IMR-90 (cell line): ENCODE measurements at places on chromosomes 13 and 19. TPM values are rescaled to one million over a fixed set of nuclear protein-coding genes. Genes with fewer than 3 reads are reported as not detected.

ZNF772 gene
- total RNA-seq, result 25.6 and 33.0 TPM in 2 replicates

ATP1A3 gene
- under 0.01 TPM in 2 replicates for total RNA-seq

CEACAM8 gene
- not detected in 2 replicates for total RNA-seq

RNF113B gene
- not detected in 2 replicates for total RNA-seq

ZNF382 gene
- 1.9 and 4.5 TPM in 2 replicates for total RNA-seq

ZNF724 gene
- 18.3 and 20.1 TPM in 2 replicates for total RNA-seq

- no peaks in the 10 kb centered on the region for H3K27me3 ChIP-seq
- DNase-seq, result no peak
- H3K36me3 ChIP-seq, result no peaks in the 10 kb centered on the region
- H3K4me1 ChIP-seq, result no peaks in the 10 kb centered on the region
These were observed 12.7 kb upstream of the TNFSF14 start for GRCh38 chr19:6682607-6683128.

DNA sequence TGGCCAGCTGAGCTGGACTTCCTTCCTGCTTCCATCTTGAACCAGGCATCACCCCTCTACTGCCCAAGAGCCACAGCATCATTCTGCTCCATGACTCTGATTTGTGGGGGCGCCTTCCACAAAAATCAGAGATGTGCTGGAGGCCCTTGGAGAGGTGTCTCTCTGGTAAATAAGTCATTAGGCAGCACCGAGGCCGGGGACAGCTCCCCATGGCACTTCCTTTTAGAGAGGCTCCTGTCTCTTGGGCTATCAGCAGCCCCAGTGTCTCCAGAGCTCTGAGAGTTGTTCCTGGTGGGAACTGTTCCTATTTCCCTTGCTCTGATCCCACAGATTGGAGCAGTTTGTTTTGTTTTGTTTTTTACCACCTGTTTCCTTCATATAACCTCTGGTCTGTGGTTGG lies 19.9 kb downstream of the NWD1 start:
- H3K4me3 ChIP-seq, result no peak overlapping the region
- no peak overlapping the region for H3K27ac ChIP-seq
- no peaks in the 10 kb centered on the region for H3K36me3 ChIP-seq

DNA sequence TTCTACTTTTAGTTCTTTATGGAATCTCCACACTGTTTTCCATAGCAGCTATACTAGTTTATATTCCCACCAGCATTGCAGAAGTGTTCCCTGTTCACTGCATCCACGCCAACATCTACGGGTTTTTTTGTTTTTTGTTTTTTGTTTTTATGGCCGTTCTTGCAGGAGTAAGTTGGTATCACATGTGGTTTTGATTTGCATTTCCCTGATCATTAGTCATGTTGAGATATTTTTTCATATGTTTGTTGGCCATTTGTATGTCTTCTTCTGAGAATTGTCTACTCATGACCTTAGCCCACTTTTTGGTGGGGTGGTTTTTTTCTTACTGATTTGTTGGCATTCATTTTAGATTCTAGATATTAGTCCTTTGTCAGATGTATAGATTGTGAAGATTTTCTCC lies 89.7 kb downstream of the FRY start:
- no peak overlapping the region for H3K4me3 ChIP-seq
- no peaks in the 10 kb centered on the region for H3K27me3 ChIP-seq
- peaks cover 3% of the 10 kb centered on the region; the same call in 1 of the 2 replicates for H3K36me3 ChIP-seq
- peaks cover 4% of the 10 kb centered on the region for H3K4me1 ChIP-seq
- DNase-seq, result no peak
- H3K27ac ChIP-seq, result no peak overlapping the region

DNA sequence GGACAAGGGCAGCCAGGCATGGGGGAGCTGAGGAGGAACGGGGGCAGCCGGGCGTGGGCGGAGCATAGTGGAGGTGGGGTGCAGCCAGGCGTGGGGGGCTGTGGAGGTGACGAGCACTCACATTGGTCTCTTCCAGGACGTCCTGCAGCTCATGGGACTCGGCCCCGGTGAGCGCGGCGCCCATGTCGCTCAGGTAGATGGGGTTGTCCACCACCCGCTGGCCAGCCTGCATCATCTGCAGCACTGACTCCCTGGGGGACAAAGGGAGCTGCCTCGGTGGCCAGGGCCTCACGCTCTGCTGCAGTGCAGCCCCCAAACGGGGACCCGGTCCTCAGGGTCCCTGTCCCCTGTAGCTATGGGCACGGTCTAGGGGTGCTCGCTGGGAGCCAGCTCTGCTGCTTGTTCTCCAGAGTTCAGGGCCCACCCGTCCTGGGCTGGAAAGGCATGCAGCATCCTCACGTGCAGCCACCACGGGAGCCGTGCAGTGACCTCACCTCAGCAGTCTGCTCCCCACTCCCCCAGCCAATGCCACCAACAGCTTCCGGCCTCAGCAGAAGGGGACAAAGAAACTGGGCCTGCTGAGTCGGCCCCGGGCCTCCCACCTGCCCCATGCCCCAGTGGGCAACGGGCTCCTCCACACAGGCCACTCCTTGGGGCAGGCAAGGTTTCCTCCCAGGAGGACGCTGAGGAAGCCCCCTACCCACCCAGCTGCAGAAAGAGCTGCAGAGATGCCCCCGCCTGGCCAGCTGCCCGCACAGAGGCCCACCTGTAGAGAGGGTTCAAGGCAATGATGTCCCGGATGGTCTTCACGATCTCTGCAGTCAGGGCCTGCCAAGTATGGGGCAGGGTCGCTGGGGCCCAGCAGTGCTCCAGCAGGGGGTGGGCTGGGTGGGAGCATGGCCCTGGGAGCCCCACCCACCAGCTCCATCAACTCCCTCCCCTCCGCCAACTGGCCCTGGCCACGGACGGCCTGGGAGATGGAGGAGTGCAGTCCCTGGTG lies 12.1 kb downstream of the LONP1 start:
- H3K36me3 ChIP-seq, result peaks cover 79% of the 10 kb centered on the region
- no peak overlapping the region for H3K27ac ChIP-seq
- 0 out of 2 replicates have a peak, but pooled peaks cover 2% of the 10 kb centered on the region for H3K4me1 ChIP-seq
- H3K27me3 ChIP-seq, result no peaks in the 10 kb centered on the region

GRCh38 chr19:45994456-45994997 lies 740 bp upstream of the CCDC61 start:
- H3K27ac ChIP-seq, result no peak overlapping the region
- DNase-seq, result no peak
- peaks cover 4% of the 10 kb centered on the region for H3K27me3 ChIP-seq
- H3K4me3 ChIP-seq, result peak overlapping the region; percentile 51
- H3K36me3 ChIP-seq, result peaks cover 2% of the 10 kb centered on the region; the same call in 1 of the 2 replicates

GRCh38 chr13:51328488-51328887 lies 11.0 kb upstream of the SERPINE3 start:
- DNase-seq, result no peak
- H3K27ac ChIP-seq, result no peak overlapping the region
- H3K4me3 ChIP-seq, result no peak overlapping the region
- no peaks in the 10 kb centered on the region for H3K36me3 ChIP-seq
- H3K4me1 ChIP-seq, result no peaks in the 10 kb centered on the region
- H3K27me3 ChIP-seq, result peaks cover 7% of the 10 kb centered on the region

GRCh38 chr13:23243066-23243465 lies 62.3 kb downstream of the SGCG start:
- H3K27ac ChIP-seq, result no peak overlapping the region
- no peaks in the 10 kb centered on the region for H3K4me1 ChIP-seq
- H3K4me3 ChIP-seq, result no peak overlapping the region
- H3K36me3 ChIP-seq, result no peaks in the 10 kb centered on the region

DNA sequence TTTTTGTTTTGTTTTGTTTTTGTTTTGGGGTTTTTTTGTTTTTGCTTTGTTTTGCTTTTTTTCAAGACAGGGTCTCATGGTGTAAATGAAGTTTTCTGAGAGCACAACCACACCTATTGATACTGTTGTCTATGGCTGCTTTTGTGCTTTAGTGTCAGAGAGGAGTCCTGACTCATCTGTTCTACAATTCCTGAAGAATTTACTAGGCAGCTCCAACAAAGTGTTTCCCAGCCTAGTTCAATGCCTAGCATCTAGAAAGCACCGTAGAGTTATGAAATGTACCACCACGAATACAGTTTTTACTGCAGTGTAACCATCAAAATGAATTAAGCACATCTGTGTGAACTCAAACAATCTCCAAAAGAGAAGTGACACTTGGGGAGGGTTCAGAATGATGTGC lies 21.2 kb downstream of the SAFB start:
- H3K4me1 ChIP-seq, result no peaks in the 10 kb centered on the region
- no peaks in the 10 kb centered on the region for H3K27me3 ChIP-seq
- H3K27ac ChIP-seq, result no peak overlapping the region

DNA sequence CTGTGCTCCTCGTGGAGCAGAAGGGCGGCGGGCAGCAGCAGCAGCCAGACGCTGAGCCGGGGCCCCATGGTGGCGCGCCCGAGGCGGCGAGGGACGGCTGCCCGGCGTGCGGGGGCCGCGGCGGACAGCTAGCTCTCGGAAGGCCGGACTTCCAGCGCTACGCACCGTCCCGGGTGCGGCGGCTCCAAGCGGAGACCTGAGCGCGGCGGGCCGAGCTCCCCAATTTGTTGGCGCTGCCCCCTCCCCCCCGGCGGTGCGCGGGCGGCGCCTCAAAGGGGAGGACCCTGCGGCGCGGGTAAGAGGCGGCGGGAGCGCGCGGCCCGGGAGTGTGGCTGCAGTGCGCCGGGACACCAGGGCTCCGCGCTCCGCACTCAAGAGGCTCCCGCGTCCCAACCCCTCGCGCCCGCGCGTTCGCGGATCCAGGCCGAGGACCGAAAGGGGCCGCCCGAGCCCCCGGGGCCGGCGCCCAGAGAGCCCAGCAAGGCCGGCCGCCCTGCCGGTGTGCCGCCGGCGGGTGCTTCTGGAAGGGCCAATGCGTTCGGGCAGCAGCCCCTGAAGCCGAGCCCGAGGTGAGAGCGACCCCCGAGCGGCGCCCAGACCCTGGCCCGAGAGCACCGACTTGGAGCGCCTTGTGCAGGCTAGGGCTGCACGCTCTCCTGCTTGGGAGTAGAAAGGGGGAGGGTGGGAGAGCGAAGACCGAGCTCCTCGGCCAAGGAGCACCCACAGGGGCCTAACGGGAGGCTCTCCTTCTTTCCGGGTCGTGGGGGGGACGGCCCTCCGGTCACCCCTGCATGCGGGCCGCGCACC lies at the start of the genes COL4A1 and COL4A2:
TSS of gene COL4A1 (minus strand) at position 198 of the 807 bp plus-strand sequence. CDS start at position 68, 130 bp downstream.
TSS of gene COL4A2 (plus strand) at position 325 of the 807 bp plus-strand sequence. CDS start 620 bp downstream, outside the sequence.
- no peaks in the 10 kb centered on the region for H3K27me3 ChIP-seq
- peak; percentile 77 for DNase-seq
- H3K27ac ChIP-seq, result peak within 1 kb of the TSS; percentile 78
- H3K36me3 ChIP-seq, result peaks cover 41% of the 10 kb centered on the region

DNA sequence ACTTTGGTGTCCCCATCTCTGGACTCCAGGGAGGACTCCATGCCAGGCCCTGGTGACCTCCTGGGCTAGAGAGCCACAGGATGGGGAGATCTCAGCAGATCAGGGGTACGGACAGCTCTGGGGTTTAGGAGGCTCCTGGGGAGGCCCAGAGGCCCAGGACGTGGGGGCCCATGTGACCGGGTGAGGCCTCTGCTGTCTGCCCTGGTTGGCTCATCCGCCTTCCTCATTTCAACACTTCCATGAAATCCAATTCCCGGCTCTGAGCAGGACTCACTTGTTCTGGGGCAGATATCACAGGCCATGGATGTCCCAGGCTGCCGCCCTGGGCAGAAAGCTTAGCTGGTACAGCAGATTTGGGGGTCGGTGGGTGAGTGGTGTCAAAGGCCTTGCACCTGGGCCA lies 1.1 kb upstream of the PRAM1 start:
- H3K27ac ChIP-seq, result no peak overlapping the region
- no peaks in the 10 kb centered on the region for H3K36me3 ChIP-seq
- no peaks in the 10 kb centered on the region for H3K27me3 ChIP-seq
- no peaks in the 10 kb centered on the region; the same call in 1 of the 2 replicates for H3K4me1 ChIP-seq

DNA sequence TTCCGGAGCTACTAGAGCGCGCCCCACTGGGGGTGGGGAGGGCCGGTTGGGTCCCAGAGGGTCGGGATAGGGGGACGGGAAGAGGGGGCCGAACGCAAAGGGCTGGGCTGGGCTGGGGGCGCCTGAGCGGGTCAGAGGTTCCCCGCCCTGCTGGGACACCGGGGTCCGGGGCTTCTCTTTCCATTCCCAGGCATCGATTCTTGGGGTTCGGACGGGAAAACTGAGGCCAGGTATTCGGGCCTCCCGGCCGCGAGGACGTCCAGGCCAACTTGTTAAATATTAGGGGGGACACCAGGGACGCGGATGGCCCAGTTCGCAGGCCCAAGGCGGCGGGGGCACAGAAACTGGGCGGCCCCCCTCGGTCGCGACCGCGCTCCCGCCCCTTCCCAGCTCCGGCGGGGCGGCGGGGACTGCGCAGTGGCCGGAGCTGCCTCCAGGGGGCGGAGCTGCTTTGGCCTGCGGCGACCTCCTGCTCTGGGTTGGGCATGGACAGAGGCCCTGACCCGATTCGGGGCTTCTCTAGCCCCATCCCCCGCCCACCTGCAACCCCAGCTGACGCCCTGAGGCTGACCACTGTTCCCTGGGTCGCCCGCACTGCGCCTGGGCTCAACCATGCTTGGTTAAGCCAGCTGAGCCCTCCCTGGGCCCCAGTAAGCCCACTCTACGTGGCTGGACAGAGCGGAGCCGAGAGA lies 1.2 kb upstream of the KLF16 start:
- peak overlapping the region; percentile 87 for H3K27ac ChIP-seq
- H3K4me3 ChIP-seq, result peak overlapping the region; percentile 83
- H3K36me3 ChIP-seq, result peaks cover 1% of the 10 kb centered on the region; the same call in 1 of the 2 replicates
- peaks cover 19% of the 10 kb centered on the region for H3K4me1 ChIP-seq
- H3K27me3 ChIP-seq, result no peaks in the 10 kb centered on the region

- H3K36me3 ChIP-seq, result no peaks in the 10 kb centered on the region
- no peak for DNase-seq
- H3K27ac ChIP-seq, result no peak overlapping the region
- no peak overlapping the region for H3K4me3 ChIP-seq
These were observed 1773.4 kb upstream of the MIR17HG start for GRCh38 chr13:89574077-89574476.

GRCh38 chr13:21055016-21055415 lies 6.4 kb downstream of the LATS2 start:
- H3K4me3 ChIP-seq, result no peak overlapping the region
- H3K27me3 ChIP-seq, result no peaks in the 10 kb centered on the region
- peaks cover 27% of the 10 kb centered on the region for H3K4me1 ChIP-seq
- DNase-seq, result no peak

GRCh38 chr19:1251330-1252220 lies 3.2 kb downstream of the MIDN start:
- H3K36me3 ChIP-seq, result peaks cover 50% of the 10 kb centered on the region
- DNase-seq, result peak; percentile 68
- H3K4me3 ChIP-seq, result peak overlapping the region; percentile 94

DNA sequence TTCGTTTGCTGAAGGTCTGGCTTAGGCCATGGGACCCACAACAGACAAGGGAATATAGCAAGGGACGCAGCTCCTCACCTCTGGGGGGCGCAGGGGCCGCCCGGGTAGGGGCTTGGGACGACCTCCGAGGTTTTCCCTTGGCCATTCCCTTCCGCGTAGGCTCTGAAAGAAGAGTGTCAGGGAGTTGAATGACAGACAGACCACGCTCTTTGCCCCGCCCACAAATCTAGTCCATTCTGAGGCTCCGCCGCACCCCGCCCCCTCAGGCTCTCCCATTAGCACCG lies 11.4 kb upstream of the ZNF414 start:
- no peak for DNase-seq
- peaks cover 4% of the 10 kb centered on the region for H3K4me1 ChIP-seq
- peak overlapping the region; percentile 51 for H3K4me3 ChIP-seq
- H3K27ac ChIP-seq, result peak overlapping the region; percentile 77
- no peaks in the 10 kb centered on the region for H3K27me3 ChIP-seq
- H3K36me3 ChIP-seq, result no peaks in the 10 kb centered on the region

- H3K27me3 ChIP-seq, result no peaks in the 10 kb centered on the region
- no peak for DNase-seq
- no peak overlapping the region for H3K4me3 ChIP-seq
- H3K27ac ChIP-seq, result no peak overlapping the region
These were observed 33.7 kb downstream of the ZNF493 start for GRCh38 chr19:21430675-21431074.
